ENCODE measurements at places on chromosomes 2 and 18. TPM values are rescaled to one million over a fixed set of nuclear protein-coding genes. Genes with fewer than 3 reads are reported as not detected.

GRCh38 chr2:145591109-145591809, 1071.3 kb upstream of the ZEB2 start:
- DNase-seq, result no peak

GRCh38 chr2:53231908-53232307, 535.7 kb upstream of the CHAC2 start:
- DNase-seq, result no peak

GRCh38 chr2:113176696-113177355, 3.1 kb downstream of the PSD4 start:
- no peak for DNase-seq

- DNase-seq, result no peak
Measured at GRCh38 chr2:144682248-144682647, 162.3 kb upstream of the ZEB2 start.

- DNase-seq, result no peak
Measured at GRCh38 chr18:51077217-51077616, 47.2 kb downstream of the SMAD4 start.

DNA sequence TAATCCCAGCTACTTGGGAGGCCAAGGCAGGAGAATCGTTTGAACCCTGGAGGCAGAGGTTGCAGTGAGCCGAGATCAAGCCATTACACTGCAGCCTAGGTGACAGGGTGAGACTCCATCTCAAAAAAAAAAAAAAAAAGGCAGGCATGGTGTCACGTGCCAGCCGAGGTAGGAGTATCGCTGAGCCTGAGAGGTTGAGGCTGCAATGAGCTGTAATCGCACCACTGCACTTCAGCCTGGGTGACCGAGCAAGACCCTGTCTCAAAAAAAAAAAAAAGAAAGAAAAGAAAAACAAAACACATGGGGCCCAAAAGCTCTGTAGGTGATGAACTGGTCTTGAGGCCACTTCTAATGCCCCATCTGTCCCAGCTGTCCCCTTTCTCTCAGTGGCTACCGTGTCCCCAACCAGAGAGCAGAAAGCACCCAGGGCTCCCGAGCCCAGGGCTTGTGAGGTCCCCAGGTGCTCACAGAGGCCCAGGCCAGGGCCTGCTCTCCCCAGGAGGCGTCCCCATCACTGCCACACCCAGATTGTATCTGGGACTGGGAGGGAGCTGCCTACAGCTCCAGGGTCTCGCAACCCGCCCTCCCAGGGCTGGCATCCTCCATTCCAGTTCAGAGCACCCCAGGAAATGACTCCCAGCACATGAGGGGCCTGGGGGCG, 8.5 kb downstream of the KLHL30 start:
- no peak for DNase-seq

DNA sequence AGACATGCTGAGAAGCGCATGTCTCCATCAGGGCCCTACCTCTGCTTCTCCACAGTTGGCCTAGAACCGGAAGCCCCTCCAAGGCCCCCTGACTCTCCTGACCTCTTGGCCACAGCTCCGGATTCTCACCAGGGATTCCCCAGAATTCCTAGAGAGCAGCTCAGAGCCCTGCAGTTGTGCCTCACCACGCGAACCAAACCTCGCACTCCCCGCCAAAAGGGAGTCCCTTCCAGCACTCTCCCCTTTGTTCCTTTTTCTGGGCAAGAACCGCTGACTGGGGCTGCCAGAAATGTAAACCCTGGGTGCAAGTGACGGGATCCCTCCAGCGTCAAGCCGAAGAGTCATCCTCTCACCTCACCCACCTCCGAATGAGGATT, 36.7 kb downstream of the AFF3 start:
- no peak for DNase-seq

DNA sequence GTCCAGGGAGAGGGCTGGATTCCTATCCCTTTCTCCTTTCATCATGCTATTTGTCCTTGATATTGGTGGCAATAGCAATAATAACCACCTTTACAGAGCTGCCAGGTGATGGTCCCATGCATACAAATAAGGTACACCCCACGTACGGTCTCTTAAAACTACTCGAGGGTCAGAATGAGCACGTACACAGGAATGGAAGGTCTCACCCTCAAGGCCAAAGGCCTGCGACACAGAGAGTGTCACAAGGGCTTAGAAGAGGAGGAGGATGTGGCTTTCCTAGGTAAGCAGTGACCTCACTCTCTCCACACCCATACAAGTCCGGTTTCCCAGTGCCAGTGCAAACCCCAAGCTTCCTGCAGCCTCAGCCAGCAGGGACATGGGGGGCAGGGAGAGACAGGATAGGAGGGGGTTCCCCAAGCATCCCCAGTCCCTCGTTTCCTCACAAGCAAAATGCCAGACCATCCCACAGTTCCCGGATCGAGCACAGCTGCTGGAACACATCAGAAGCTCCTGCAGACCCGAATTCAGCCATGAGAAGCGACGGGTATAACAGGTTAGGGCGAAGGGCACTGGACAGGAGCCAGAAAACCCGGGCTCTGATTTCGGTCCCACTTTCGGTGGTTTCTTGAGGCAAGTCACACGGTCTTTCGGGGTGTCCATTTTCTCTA, 49.2 kb downstream of the PLB1 start:
- no peak for DNase-seq

GRCh38 chr2:95069465-95069864, 44.0 kb downstream of the MAL start:
- no peak for DNase-seq

DNA sequence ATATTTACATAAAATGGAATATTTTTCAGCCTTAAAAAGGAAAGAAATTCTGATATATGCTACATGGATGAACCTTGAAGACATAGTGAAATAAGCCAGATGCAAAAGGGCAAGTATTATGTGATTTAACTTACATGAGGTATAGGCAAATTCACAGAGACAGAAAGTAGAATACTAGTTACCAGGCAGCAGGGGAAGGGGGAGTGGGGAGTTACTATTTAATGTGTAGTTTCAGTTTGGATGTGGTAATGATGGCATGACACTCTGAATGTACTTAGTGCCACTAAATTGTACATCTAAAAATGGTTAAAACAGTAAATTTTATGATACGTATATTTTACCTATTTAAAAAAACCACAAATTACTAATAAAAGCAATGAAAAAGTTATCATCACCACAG, 12.1 kb downstream of the METTL4 start:
- no peak for DNase-seq

GRCh38 chr2:106057206-106057605, 136.9 kb downstream of the UXS1 start:
- DNase-seq, result no peak

DNA sequence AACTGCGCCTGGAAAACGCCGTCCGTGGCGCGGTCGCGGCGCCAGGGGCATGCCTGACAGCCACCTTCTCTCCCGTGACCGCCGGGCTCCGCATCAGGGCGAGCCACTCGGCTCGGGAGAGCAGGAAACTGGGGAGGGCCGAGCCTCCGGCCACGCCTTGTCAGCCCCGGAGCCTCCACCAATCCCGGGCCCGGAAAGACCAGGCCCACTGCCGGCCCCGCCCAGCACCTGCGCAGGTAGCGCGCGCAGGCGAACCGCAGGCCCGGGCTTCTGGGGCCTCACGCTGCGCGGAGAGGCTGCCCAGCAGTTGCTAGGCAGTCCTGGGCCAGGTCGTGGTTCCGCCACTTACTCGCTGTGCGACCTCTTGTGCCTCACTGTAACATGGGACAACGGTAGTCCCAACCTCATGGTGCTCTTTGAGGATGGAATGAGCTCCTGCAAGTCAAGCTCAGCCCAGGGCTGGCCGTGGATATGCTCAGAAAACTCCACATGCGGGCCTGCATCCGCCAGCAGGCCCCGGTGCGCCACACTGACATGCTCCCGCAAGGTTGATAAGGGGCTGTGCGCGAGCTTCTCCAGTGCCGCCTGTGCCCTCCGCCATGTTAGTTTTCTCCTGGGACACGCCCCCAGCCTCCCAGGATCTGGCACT, 97.1 kb downstream of the INHBB start:
- DNase-seq, result peak; percentile 60

PRSS56 gene
- 0.19 TPM for total RNA-seq

LRP1B gene
- 0.08 TPM for total RNA-seq

RGPD3 gene
- total RNA-seq, result 0.08 TPM

Measured in Right ventricle myocardium superior (tissue), 1 donor.